HepG2 (cell line): ENCODE measurements at places on chromosomes 3 and 15. TPM values are rescaled to one million over a fixed set of nuclear protein-coding genes. Genes with fewer than 3 reads are reported as not detected.
A peak's percentile ranks its signal among the peaks of the same experiment; 100 is the strongest.

GRCh38 chr15:40763801-40764628, at the start of gene GCHFR:
Gene GCHFR, plus strand, starts transcription at chr15:40764068. Its CDS starts 113 bp downstream, at chr15:40764181.
- DNase-seq, result peak; percentile 83

- no peak for DNase-seq
These were observed 120.1 kb upstream of the NMNAT3 start for GRCh38 chr3:139797724-139798343.

DNA sequence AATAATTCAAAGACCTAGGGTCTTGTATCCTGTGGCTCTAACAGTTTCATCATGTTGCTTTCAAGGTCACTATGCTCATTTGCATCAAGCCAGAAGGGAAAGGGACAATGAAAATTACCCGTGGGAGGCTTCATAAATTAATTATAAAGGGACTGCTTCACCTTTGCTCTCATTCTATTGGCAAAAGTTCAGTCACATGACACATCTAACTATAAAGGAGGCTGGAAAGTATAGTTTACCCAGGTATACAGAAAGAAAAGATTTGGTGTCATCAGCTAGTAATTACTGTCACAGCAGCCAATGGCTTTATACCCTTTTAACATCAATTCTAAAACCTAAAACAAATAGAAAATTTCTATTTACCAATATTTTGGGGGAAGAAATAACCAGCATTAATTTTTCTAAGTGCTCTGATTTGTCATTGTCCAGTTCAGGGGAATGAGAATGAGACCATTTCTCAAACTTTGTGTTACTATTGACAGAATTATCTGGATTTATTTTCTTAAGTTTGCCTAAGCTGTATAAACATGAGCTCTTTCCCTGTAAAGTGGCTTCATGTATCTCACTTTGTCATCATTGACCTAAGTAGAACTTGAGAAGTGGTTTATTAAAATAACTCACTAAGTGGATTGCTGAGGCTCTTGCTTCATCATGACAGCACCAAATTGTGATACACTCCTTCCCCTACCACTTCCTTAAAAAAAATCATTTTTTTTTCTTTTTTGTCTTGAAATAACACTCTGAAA, 257.7 kb upstream of the PEX5L start:
- DNase-seq, result no peak

- DNase-seq, result no peak
These were observed 5.9 kb upstream of the PPP1R2 start for GRCh38 chr3:195548987-195549386.

GRCh38 chr3:177731644-177732268, 534.5 kb upstream of the TBL1XR1 start:
- DNase-seq, result no peak

DNA sequence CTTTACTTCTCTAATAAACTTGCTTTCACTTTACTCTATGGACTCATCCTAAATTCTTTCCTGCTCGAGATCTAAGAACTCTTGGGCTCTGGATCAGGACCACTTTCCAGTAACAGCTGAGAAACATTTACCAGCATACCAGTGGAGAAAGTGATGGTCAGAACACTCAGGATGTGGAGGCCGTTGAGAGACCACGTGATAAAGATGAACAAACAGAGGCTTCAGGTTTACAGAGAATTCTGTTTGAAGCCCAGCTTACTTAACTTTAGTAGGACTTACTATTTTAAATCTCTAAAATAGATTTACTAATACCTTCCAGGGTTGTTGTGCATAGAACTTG, 57.0 kb downstream of the FRMD4B start:
- no peak for DNase-seq

DNA sequence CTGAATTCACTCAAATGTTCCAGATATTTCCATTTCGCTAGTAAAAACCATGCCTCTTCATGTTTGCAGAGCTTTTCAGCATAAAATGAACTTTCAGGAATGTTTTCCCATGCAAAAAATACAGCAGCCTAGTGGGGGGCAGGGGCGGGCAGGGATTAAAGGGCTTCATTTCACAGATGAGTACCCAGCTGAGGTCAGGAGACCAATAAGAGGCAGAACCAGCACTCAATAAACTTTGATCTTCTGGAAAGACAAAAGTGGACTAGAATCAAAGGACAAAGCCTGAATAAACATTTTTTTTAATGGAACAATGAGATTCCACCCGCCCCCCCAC, 8.0 kb downstream of the KLHL25 start:
- DNase-seq, result peak; percentile 56

SLC12A1 gene
- not detected in 2 replicates for total RNA-seq

DNA sequence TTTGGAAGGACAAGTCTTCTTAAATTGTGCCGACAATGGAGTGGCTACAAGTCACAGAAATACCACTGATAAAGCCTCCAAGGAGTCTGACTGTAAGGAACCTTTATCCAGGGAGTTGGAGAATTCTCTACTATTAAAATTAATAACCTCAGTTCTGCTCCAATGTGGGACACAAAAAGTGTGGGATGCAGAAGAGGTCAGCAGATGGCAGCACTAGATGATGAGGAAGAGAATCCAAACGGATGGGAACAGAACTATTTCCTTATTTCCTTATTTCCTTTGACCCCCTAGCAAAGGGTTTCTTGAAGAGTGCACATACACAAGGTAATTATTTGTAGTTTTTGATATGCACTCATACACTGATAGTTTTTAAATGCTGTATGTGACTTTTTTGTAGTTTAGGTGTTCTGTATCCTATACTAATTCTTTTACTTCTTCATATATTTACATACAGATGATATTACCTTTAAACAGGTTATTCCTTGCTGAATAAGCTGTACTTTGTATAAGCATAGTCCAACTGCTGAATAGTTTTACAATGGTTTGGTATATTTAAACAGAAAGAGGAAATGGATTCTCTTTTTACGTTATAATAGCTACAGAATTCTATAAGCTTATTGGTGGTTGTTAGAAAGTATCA, 25.6 kb upstream of the NLGN1 start:
- no peak for DNase-seq
